ENCODE measurements at places on chromosomes 2 and 18.

- peak; percentile 88 for DNase-seq
Measured at GRCh38 chr18:80246445-80247392, 595 bp downstream of the PARD6G start.

DNA sequence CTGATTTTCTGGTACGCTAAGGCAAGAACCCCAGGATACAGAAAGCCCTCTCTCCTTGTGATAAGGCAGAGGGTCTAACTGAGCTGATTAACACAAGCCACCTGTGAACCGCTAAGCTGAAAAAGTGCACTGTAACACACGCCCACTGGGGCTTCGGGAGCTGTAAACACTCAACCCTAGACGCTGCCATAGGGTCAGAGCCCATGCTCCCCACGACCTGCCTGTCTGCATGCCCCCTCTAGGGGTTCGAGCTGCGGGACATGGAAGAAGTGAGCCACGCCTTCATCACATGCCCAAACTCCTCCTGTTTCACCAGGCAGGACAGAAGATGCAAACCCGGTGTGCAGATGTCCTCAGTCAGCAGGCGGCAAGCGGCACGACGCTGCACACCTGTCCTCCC lies 173.9 kb upstream of the RAB12 start:
- DNase-seq: no peak

DNA sequence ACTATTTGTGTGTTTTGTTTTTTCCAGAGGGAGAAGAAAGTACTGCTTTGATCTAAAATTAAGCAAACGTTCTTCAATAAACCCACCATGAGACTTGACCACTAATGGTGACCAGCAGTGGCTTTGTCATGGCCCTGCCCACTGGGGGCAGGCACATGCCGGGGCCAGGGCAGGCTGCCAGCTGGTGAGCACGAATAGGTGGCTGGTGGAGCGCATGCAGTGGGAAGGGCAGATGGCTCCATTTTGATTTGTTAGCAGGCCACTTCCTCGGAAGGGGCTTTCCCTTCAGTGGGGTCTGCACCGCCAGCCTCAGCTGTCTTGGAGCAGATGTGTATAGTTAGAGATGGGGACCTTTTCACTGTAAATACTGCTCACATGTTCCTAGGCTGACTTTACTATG lies 277.1 kb downstream of the SOX11 start:
- no peak for DNase-seq

DNA sequence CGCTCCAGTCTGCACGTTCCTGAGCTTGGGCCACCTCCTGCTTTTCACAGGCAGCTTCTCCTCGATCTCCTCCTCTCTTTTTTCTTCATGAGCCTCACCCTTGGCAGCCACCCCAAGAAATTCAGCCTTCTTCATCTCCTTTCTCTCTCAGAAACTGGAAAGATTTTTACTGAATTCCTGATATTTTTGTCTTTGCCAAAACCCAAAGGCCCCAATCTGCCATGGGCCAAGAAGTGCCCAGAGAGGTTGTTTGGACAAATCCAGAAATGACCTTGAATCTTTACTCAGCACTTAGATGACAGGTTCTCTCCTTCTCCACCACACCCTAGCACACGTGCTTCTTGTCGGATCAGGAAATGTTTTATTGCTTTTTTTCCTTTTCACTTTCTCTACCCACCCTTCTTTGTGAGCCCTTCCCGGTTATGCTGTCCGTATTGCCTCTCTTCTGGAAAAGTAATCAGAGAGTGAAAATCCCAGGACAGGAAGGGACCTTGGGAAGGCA lies 134.5 kb upstream of the TNP1 start:
- DNase-seq: no peak

DNA sequence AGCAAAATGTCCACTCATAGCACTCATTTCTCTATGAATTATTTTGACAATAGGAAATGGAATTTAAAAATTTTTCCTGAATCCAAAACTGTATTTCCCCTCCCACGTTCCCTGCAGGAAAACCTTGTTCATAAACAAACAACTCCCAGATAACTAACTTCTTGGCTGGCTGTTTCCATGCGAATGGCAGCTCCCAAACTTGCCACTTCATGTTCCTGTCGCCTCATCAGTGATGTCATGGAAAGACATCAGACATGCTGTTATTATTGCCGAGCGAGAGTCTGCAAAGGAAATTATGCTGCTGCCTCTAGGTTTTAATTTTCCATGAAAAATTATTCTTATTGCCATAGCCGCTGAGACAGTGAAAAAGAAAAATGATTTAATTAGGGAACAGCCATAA lies 117.0 kb upstream of the RIOK3 start:
- no peak for DNase-seq

GRCh38 chr18:9735238-9735637 lies 27.1 kb downstream of the RAB31 start:
- peak; percentile 10 for DNase-seq

DNA sequence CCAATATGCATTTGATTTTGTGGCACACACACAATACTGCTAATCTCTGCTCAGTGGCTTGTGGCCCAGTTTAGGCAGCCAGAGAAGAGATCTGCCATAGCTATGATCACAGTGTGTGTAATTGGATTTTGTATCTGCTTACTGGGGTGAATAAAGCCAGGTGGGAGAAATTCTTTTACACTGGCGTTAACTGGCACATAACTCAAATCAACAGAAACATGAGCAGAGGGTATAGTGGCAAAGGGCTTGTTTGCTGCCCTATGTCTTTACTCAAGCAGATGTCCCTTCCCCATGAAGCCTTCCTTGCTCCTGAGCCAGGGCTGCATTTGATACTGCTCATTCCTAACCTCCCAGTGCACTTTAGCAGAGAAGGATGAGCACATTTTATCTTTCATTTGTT lies 28.5 kb downstream of the STON1 start:
- no peak for DNase-seq

GRCh38 chr2:28608500-28609424 lies 112.9 kb downstream of the PLB1 start:
- no peak for DNase-seq

- DNase-seq: no peak
Measured at GRCh38 chr2:16725549-16725948, 59.9 kb upstream of the CYRIA start.

- DNase-seq: no peak
Measured at GRCh38 chr2:69483696-69484095, 46.5 kb upstream of the NFU1 start.

DNA sequence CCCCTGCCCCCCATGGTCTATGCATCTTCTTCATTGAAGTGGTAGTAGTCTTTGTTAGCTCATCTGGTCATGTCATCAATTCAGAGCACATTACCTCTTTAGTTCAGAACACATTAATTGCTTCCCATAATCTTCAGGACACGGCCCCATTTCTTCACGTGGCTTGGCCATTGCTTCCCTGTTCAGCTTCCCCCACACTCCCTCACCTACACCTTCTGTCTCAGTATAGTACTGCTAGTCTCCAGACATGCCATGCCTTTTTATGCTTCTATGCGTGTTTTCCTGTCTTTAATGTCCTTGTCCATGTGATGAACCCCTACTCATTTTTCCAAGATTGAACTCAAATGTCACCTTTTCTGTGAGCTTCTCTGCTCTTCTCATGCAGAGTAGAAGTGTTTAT lies 35.1 kb downstream of the MSH2 start:
- DNase-seq: no peak

DNA sequence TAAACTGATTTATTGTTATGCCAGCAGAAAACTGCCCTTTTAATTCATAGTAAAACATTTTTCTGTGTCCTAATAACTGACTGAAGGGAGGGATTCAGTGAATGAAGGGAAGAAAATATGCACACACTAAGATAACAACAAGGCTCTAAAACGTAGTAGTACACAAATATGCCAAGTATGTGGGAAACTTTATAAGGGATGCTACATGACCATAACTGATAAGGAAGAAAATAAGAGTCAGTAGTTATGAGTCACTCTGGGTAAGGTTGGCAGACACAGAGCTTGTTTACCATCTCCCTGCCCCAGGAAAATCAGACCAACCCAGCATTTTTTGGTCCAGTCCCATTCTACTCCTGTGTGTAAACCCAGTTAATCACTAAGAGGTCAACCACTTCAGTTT lies 124.2 kb downstream of the RPRM start:
- no peak for DNase-seq

GRCh38 chr2:63058921-63059792 lies 8.5 kb downstream of the OTX1 start:
- no peak for DNase-seq

DNA sequence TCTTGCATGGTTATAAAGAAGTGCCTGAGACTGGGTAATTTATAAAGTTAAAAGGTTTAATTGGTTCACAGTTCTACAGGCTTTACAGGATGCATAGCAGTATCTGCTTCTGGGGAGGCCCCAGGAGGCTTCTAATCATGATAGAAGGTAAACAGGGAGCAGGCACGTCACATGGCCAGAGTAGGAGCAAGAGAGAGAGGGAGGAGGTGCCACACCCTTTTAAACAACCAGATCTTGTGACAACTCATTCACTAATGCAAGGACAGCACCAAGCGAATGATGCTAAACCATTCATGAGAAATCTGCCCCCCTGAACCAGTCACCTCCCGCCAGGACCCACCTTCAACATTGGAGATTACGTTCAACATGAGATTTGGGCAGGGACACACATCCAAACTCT lies 141.1 kb downstream of the EN1 start:
- no peak for DNase-seq

- DNase-seq: no peak
Measured at GRCh38 chr2:842151-842803, 108.4 kb upstream of the SNTG2 start.

DNA sequence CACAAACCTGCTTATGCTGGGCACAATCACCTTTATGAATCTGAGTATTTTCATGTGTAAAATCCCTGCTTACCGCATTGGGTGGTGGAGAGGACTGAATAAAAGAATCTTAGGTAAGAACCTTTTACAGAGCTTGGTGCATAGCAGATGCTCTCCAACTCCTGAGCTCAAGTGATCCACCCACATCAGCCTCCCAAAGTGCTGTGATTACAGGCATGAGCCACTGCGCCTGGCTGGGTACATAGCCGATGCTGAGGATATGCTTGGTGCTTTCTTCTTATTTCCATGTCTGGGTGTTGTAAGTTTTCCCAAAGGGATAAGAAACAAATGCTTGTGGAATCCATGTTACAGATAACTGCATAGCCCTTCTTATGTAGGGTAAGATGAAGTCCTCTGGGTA lies 244.3 kb upstream of the PXDN start:
- DNase-seq: no peak

GRCh38 chr2:65420712-65421431 lies 11.5 kb downstream of the SPRED2 start:
- no peak for DNase-seq

DNA sequence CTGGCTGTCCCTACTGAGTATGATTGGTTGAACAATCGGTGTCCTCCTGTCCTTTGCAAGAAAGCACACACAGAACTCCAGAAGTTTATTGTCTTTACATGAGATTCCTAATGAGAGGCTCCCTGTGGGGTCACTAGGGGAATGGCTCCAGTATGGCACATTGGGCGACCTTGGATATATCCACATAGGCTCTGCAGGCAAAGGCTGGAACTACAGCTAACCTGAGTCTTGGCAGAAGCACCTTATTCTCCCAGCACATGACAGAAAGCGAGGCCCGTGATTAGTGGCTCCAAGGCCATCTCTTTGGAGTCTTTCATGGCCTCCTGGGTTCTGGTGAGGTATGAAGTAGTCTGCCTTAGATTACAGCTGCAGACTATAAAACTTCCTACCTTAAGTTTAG lies 49.0 kb downstream of the ZDBF2 start:
- no peak for DNase-seq

- DNase-seq: no peak
Measured at GRCh38 chr2:191679818-191680600, 2.1 kb downstream of the NABP1 start.

DNA sequence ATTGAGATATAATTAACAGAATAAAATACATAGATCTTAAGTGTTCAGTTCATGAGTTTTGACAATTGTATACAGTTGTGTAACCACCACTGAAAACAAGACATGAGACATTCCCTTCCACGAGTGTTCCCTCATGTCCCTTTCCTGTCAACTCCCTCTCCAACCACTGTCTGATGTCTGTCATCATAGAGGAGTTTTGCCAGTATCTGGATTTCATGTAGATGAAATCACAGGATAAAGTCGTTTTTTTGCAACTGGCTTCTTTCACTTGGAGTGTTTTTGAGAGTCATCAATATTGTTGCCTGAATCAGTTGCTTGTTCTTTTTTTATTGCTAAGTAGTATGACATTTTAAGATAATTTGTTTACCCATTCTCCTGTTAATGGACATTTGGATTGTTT lies 52.7 kb downstream of the RBMS1 start:
- DNase-seq: no peak

- no peak for DNase-seq
Measured at GRCh38 chr18:57312346-57313144, 39.8 kb upstream of the ST8SIA3 start.

DNA sequence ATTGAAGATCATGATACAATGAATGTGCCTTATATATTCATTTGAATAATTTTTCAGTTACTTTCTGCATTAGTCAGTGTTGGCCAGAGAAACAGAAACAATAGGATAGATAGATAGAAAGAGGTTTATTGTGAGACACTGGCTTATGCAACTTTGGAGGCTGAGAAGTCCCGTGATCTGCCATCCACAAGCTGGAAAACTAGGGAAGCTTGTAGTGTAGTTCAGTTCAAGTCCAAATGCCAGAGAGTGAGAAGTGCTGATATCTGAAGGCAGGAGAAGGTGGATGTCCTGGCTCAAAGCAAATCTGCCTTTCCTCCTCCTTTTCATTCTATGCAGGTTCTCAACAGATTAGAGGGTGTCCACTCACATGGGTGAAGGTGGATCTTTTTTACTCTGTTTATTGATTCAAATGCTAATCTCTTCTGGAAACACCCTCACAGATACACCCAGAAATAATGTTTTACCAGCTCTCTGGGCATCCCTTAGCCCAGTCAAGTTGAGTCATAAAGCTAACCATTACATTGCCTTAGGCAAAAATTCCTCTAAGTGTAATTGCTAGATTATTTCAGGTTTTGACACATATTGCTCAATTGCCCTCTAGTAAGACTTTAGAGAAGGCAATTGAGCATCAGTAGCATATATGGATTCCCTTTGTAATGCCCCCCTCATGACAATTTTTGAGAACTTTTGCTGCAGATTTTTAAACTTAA lies 341.4 kb downstream of the LPIN1 start:
- DNase-seq: no peak

GRCh38 chr2:70603066-70603465 lies 49.4 kb upstream of the TGFA start:
- DNase-seq: no peak

All from D341Med (cell line).